ENCODE measurements at places on chromosomes 13 and 19.
A peak's percentile ranks its signal among the peaks of the same experiment; 100 is the strongest.

DNA sequence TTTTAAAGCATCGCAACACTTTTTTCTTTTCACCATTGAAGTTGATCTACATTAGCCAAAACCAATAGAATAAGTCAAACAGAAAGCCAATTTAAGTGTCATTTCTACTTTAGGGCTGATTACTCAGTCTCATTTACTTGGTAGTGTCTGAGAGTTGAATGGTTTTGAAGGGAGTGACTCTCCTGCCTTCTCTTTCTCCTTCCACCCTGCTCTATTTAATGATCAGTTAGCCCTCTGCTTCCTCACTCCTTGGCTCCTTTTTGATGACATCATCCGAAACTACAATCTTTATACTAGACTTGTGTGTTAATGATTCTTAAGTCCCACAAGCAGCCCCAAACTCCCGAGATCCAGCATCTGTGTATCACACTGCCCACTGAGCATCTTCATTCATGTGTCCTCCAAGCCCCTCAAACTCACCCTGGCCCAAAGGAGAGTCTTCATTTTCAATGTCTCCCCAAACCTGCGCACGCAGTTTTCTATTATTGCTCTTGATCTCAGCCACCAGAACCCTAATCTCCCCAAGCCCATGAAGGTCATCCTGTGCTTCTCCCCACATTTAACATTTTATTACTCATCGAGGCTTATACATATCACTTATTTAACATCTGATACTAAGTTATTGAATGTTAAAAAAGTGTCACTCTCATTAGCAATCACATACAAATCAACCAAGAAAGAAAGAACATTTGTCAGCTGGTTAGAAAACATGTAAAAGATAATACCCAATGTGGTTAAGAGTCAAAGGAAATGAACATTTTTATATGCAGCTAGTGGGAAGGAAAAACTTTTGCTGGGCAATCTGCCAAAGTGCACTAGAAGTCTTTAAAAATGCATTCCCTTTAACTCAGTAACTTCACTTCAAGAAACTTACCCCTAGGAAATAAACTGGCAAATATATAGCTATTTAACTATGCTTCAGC lies 32.2 kb upstream of the ARGLU1 start:
- no peak for DNase-seq

- no peak for DNase-seq
Measured at GRCh38 chr13:66068683-66069082, 1161.5 kb downstream of the PCDH9 start.

- no peak for DNase-seq
Measured at GRCh38 chr19:47310819-47311218, 1.2 kb downstream of the C5AR1 start.

DNA sequence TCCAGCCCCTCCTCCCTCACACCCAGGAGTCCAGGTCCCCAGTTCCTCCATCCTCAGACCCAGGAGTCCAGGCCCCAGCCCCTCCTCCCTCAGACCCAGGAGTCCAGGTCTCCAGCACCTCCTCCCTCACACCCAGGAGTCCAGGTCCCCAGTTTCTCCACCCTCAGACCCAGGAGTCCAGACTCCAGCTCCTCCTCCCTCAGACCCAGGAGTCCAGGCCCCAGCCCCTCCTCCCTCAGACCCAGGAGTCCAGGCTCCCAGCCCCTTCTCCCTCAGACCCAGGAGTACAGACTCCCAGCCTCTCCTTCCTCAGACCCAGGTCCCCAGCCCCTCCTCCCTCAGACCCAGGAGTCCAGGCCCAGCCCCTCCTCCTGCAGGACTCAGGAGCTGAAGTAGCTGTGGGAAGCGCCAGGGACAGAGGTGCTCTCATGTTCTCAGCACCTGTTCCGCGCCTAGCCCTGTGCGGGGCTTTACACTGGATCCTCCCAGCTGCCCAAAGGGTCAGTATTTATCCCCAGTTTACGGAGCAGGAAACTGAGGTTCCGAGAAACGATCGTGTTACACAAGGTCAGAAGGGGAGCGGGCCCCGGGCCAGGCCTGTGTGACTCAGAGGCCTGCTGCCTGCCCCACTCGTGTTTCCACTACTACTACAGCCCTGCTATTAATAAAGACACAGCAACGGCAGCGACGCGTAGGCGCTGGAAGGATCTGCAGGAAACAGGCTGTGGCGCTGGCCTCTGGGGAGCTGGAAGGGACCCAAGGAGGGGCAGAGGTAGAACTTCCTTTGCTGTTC lies 1.7 kb upstream of the SBK3 start:
- DNase-seq = no peak

- no peak for DNase-seq
Measured at GRCh38 chr13:76198568-76199163, 562.5 kb downstream of the LMO7 start.

DNA sequence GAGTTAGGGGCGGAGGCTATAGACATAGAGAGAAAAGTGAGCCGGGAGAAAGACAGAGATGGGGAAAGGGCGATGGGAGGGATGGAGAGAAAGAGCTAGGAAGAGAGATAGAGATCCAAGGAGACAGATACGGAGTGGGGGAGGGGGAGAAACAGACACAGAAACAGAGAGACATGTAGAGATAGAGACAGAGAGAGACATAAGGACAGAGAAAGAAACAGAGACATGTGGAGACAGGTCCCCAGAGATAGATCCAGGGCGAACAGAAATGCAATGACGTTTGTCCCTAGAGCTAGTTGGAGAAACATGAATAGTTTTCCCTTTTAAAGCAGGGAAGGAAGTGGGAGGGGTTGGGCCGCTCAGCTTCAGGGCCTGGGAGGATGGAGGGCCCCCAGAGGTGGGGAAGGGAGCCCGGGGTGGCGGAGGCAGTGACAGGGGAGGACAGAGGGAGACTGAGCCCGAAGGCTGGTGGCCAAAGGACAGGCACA lies 4.6 kb downstream of the PPP1R14A start:
- no peak for DNase-seq

GRCh38 chr13:67950603-67951002 lies 720.5 kb upstream of the PCDH9 start:
- DNase-seq = no peak

DNA sequence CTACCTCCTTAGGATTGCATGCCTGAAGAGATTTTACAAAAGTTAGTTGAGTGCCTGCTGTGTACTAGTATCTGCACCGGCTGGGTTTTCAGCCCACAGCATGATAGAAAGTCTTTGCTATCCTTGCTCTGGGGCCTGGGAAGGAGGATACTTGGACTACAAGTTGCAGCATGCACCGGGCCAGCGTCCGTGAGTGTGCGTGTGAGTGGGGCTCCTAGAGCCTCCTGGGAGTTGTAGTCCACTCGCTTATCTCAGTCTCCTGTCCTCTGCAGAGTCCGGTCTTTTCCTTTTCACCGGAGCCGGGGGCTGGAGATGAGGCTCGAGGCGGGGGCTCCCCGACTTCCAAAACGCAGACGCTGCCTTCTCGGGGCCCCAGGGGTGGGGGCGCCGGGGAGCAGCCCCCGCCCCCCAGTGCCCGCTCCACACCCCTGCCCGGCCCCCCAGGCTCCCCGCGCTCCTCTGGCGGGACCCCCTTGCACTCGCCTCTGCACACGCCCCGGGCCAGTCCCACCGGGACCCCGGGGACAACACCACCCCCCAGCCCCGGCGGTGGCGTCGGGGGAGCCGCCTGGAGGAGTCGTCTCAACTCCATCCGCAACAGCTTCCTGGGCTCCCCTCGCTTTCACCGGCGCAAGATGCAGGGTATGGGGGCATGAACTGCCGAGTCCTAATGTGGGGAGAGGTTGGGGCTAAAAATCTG lies 20.6 kb downstream of the BRSK1 start:
- no peak for DNase-seq

DNA sequence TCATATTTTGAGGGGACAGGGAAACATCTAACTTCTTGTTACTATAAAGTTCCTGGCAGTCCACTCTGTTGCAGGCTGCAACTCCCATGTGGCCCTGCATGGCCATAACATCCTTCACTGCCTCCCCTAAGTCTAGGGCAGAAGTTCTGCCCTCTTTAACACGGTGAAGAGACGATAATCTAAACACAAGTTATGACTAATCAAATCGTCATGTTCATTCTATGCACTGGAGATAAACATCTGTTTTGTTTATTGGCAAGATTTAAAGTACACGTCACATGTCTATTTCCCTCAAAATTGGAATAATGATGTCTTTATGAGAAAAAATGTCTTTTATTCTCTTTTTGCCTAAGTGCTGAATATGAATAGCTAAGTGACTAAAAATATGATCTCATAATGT lies 1629.4 kb downstream of the PCDH9 start:
- no peak for DNase-seq

DNA sequence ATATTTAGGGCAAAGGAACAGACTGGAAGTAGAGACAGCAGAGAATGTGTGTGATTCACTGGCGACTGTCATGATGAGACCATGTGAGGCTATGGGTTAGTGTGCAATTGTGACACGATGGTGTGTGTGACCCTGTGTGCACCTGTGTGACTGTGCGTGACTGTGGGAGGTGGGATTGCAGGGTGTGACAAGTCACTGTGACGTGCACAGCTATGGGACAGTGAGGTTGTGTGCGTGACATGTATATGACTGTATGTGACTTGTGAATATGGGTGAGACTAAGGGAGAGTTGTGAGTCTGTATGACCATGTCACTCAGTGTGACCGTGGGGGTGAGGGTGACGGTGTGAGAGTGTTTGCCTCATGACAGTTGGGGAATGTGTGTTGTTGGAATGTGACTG lies 3.4 kb upstream of the GIPR start:
- DNase-seq = no peak

DNA sequence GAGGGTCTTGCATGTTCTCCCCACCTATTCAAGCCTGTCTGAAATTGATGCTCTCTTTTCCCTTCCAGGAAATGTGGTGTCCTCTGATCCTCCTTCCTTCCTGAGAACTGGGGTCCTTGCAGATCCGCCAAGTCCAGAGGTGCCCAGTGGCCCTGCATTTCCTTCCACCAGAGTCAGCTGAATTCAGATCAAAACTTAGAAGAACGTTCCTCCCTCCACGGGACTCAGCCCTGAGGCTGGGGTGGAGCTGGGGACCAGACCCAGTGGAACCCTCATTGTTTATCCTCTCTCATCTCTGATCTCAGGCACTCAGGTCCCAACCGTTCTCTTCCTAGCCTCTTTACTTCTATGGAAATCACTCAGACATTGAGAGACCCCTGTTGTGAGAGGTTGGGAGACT lies 477.3 kb downstream of the TSHZ3 start:
- no peak for DNase-seq

- no peak for DNase-seq
Measured at GRCh38 chr19:54661846-54662481, 821 bp upstream of the LILRB4 start.

GRCh38 chr13:48749699-48750473 lies 96.2 kb downstream of the CYSLTR2 start:
- DNase-seq = peak; percentile 73

DNA sequence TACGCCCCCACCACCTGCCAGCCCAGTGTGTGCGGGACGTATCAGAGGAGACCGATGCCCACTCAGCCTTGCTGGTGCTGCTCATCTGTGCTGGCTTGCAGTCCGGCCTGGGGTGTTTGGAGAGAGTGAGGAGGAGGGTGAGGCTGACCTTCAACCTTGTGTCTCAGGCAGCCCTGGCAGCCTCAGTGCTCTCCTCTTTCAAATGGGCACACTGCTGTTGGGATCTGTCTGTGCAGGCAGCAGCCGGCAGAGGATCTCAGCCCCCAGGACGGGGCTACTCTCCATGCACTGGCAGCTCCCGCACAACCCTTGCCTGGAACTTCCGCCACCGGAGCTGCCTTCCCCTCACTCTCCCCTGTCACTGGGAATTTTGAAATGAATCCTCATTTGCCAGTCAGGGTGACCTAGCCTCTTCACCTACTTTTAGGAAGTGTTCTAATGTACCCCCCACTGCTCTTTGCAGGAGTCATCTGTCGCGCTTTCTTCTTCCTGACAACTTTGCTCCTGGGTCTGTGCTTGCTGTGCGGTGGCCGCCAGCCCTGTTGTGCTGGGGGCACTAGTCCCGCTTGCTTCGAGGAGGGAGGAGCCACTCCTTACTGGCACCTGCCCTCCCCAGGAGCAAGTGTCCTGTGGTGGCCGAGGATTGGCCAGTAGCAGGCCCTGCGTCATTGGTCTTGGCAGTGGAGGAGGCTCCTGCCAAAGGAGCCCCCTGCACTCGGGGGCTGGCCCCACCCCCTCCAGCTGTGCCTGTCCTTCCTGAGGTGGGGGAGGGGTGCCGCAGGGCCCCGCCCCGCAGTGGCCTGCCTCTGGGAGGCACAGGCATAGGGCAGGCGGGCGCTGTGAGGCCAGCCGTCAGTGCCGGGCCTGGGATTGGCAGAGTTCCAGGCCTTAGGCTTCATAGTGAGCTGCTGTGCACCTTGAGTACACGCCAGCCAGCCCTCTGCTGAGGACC lies 53.4 kb downstream of the TSSK6 start:
- DNase-seq = no peak

DNA sequence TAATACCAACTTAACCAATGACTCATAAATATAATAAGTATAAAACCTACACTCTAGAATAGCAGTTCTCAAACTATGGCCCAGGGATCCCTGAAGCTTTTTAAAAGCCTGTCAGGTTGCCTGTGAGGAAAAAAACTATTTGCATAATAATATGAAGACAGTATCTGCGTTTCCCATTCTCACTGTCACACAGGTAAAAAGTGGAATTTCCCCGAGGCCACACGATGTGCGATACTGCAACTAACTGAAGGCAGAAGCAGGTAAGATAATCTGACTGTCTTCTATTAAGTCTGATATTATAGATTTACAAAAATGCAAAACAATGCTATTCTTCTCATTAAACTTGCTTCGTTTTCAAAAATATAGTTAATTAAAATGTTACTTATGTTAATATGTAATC lies 52.5 kb upstream of the EEF1AKMT1 start:
- no peak for DNase-seq

DNA sequence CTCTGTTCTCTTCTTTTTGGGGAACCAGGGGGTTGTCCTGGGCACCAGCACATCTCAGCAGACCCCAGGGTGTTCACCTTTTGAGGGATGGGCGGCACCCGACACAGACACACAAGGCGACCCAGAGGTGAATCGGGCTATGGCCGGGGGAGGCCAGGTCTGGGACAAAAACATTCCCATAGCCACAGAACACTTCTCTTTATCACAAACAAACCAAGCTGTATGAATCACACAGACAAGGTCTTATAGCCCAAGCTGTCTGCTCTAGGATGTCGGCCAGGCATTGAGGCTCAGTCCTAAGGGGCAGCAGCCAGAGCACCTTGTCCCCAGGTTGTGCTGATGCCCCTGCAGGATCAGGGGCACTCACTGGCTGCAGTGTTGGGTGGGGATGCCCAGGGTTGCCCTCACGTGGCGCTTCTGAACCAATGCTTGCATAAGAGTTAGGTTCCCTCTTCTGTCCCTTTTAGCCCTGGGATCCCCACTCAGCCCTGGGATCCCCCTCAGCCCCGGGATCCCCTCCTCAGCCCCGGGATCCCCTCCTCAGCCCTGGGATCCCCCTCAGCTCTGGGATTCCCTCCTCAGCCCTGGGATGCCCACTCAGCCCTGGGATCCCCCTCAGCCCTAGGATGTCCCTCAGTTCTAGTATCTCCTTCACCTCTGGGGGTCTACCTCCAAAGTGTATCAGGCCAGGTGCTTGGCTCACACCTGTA lies 26.9 kb downstream of the MAU2 start:
- DNase-seq = no peak

DNA sequence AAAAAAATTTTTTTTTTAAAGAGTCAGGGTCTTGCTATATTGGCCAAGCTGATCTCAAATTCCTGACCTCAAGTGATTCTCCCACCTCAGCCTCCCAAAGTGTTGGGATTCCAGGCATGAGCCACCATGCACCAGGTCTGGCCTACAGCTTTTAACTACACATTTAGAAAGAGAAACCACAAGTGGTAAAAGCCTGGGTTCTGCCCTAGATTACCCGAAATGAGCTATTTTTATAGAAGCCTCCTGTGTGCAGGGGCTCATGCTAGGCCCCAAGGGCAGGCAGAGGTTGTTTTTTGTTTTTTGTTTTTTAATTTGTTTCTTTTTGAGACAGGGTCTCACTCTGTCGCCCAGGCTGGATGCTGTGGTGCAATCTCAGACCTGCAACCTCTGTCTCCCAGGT lies 14.0 kb upstream of the MYADM start:
- DNase-seq = no peak

All from GM12878 (cell line).